ENCODE measurements at places on chromosomes 2 and 18. TPM values are rescaled to one million over a fixed set of nuclear protein-coding genes. Genes with fewer than 3 reads are reported as not detected.

IL1RL1 gene
- 7.4 TPM for total RNA-seq

KCNG2 gene
- 1.1 TPM for total RNA-seq

TNP1 gene
- total RNA-seq, result not detected

NAT8 gene
- not detected for total RNA-seq

MEP1B gene
- total RNA-seq, result not detected

IL1R2 gene
- 38.3 TPM for total RNA-seq

MEIS1 gene
- total RNA-seq, result 35.4 TPM

TUBA3E gene
- not detected for total RNA-seq

EIF2B4 gene
- total RNA-seq, result 32.2 TPM

SPP2 gene
- not detected for total RNA-seq

DTNA gene
- total RNA-seq, result 47.6 TPM

HRH4 gene
- total RNA-seq, result 0.10 TPM

MSTN gene
- total RNA-seq, result 0.81 TPM

SLC30A3 gene
- 1.8 TPM for total RNA-seq

COL4A4 gene
- total RNA-seq, result 15.8 TPM

ZNF521 gene
- 88.7 TPM for total RNA-seq

MOCOS gene
- total RNA-seq, result 1.7 TPM

REG1A gene
- 6.3 TPM for total RNA-seq

HJURP gene
- 1.1 TPM for total RNA-seq

STK17B gene
- total RNA-seq, result 30.0 TPM

CPO gene
- total RNA-seq, result 0.58 TPM

OSBPL6 gene
- total RNA-seq, result 2.1 TPM
